Astrocyte of the spinal cord (primary cell): ENCODE measurements at places on chromosomes 11 and 22.
A peak's percentile ranks its signal among the peaks of the same experiment; 100 is the strongest.

GRCh38 chr11:65862191-65862735 is 2.0 kb downstream of the MUS81 start:
- DNase-seq = no peak

- DNase-seq = no peak
Observed at GRCh38 chr11:77503006-77503405, 29.1 kb upstream of the PAK1 start.

DNA sequence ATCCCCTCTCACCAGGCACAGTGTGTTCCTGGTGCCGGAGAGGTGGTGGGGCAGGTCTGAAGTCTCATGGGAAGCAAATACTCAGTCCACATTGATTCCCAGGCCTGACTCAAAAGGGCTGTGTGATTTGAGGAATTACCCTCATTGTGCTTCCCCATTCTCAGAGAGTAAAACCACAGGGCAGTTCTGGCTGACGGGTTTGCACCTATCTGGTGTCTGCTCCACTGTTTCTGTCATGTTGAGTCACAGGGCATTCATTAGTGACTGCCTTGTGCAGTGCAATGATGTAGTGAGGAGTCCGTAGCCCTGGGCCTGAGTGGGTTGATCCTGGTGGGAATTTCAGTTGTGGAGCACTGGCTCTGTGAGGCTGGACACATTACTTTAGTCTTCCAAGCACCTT is 85.2 kb upstream of the ARHGAP20 start:
- peak; percentile 49 for DNase-seq

GRCh38 chr11:22690871-22691270 is 24.5 kb downstream of the GAS2 start:
- peak; percentile 13 for DNase-seq

GRCh38 chr11:30830681-30831080 is 244.5 kb upstream of the MPPED2 start:
- DNase-seq = no peak

GRCh38 chr22:20146777-20147176 is 4.1 kb downstream of the CCDC188 start:
- DNase-seq = no peak

DNA sequence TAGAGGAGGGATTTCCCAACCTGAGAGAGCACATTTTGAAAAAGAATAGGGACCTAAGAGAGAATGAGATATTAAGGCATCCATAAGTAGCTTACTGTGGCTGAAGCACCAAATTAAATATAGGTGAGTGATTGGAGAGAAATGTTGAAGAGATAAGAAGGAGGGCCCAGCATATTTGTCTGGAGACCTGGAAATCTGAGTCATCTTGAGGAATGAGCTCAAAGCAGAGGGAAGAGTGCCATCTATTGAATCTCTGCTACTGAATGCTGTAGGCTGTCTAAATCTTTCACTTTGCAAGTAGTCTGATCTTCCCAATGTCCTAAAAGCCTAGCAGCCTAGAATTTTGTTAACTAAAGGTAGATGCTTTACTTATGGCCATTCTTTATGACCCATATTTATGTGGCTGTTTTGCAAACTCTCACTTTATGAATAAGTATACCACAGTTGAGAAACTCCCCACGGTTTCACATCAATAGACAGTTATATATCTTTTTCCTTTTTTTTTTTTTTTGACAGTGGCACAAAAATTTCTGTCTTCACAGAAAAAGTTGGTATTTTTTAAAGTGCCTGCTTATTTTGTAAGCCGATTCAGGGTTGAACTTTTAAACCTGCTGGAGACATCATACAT is 2093.5 kb downstream of the LRRC4C start:
- peak; percentile 17 for DNase-seq

DNA sequence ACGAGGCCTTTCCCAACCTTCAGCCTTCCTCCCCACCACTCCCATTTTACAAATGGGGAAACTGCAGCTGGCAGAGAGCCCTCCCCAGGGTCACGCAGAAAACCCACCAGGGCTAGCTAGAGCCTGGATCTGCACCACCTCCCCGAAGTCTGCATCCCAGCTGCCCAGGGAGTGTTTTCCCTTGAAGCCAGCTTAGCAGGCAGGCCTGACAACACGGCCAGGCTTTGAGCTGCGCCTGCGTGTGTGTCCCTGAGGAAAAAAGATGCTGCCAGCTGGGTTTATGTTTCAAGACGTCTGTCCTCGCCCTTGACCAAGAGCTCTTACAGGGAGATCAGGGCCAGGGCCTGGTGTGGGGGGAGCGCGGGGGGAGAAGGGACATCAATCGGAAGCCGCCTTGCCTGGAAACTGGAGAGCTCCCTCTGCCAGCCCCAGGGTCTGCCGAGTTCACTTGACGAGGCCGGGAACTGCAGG is 20.3 kb downstream of the WNT11 start:
- peak; percentile 3 for DNase-seq

- DNase-seq = no peak
Observed at GRCh38 chr11:11782532-11783110, 59.2 kb upstream of the USP47 start.

GRCh38 chr11:2908130-2908529 is 21.1 kb downstream of the PHLDA2 start:
- no peak for DNase-seq

GRCh38 chr22:25823276-25823675 is 81.3 kb downstream of the MYO18B start:
- DNase-seq = no peak

GRCh38 chr22:20176421-20177085 is 25.7 kb upstream of the CCDC188 start:
- DNase-seq = no peak

DNA sequence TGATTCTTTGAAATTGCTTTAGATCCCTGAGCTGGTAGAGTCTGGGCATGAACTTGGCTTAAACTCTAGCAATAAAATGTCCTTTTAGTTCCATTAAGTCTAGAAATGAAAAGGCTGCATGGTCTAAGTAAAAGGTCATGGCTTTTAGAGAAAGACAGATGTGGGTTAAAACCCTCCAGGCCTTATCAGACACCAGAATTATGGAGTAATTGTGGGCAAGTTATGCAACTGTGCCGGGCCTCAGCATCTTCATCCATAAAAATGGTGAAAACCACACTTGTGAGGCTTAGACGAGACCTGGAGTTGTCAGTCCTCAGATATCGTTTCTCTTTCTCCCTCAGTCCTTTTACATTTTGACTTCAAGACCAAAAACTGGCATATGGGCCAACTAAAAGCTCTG is 597.9 kb upstream of the KIRREL3 start:
- DNase-seq = no peak

GRCh38 chr11:65911682-65912568 is 6.9 kb downstream of the C11orf68 start:
- peak; percentile 73 for DNase-seq

- DNase-seq = peak; percentile 23
Observed at GRCh38 chr11:126930091-126930841, 70.3 kb downstream of the KIRREL3 start.

- no peak for DNase-seq
Observed at GRCh38 chr11:44942029-44942955, 8.4 kb downstream of the TP53I11 start.

DNA sequence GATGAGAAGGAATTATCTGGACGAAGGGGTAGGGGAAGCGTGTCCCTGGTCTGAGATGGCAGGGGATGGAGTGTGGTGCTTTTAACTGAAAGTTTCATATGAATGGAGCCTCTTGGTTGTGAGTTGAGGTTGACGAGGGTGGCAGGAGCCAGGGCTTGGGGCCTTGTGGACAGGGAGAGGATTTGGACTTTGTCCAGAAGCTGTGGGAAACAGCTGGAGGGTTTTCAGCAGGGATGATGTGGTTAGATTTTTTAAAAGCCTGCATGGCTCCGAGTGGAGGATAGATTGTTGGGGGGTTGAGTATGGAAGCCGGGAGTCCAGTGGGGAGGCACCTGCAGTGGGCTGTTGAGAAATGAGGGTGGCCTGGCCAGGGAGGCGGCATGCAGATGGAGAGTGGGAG is 24.8 kb downstream of the MYO7A start:
- DNase-seq = peak; percentile 15

- no peak for DNase-seq
Observed at GRCh38 chr11:94639901-94640721, 72.9 kb downstream of the PIWIL4 start.

- DNase-seq = no peak
Observed at GRCh38 chr11:21895686-21896085, 297.2 kb upstream of the ANO5 start.

DNA sequence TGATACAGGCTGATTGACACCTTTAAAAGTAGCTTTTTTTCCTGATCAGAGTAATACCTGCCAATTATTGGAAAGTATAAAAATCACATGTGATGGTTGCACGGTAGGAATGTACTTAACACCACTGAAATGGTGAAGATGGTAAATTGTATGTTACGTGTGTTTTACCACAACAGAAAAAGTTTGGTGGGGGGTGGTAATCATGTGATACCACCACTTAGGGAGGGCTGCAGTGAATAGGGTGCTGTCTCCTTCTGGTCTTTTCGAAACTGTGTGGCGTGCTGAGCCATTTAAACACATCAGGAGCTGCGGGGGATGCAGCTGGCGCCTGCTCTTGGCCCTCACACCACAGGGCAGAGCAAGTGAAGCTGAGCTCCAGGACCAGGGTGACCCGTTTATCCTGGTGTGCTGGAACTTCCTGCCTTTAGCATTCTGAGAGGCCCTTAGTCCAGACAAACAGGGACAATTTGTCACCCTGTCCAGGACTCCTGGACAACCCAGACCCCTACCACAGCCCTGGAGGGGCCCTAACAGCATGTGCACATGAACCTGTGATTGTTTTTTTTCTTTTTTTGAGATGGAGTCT is 2.6 kb downstream of the SYNGR1 start:
- no peak for DNase-seq

DNA sequence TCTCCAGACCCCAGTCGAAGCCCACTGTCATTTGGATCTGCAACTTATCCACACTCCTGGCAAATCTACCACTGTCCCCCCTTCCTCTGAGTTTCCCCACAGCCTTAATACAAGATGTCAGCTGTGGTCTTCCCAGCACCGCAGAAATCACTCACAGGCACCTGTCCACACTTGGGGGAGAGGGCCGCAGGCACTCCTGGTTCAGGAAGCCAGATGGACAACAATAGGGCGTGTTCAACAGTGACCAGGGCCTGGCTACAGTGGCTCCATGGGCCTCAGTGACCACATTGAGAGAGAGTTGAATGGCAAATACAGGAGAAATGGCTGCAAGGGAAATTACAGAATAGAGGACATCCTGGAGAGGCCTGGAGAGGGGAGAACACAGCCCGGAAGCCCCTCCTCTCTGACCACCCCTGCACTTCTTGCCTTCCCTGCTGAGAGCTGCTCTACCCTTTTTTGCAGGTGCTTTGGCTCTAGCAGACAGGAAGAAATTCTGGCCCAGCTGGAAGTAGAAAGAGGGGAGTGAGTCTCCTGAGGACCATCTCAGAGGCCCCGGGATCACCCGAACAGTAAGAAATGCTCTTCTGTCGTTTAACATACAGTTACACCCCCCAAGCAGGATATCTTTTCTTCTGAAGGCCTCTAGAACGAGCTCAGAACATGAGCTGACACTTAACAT is 164.6 kb downstream of the FEZ1 start:
- no peak for DNase-seq

- no peak for DNase-seq
Observed at GRCh38 chr11:10285148-10285802, 8.7 kb downstream of the SBF2 start.

DNA sequence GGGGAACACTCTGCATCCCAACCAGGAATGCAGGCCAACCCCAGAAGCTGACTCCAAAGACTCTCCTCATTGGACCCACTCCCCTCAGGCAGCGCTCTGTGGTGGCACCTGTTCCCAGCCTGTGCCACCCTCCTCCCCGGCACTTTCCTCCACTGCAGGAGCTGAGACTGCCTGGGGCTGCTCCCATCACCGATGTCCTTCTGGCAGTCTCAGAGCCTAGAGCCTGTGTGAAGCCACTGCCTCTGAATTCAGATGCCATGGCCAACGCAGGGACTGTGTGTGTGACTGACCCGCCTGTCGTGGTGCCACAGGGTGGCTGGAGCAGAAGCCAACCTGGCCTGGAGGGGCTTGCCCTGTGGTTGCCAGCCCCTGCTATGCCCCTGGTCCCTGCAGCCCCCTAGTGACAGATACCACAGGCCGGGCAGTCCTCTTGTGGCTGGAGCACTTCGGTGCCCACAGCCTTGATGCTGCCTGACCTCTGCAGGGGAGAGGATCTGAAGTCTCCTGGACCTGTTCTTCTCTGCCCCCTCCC is 43.2 kb downstream of the TBX1 start:
- DNase-seq = no peak

DNA sequence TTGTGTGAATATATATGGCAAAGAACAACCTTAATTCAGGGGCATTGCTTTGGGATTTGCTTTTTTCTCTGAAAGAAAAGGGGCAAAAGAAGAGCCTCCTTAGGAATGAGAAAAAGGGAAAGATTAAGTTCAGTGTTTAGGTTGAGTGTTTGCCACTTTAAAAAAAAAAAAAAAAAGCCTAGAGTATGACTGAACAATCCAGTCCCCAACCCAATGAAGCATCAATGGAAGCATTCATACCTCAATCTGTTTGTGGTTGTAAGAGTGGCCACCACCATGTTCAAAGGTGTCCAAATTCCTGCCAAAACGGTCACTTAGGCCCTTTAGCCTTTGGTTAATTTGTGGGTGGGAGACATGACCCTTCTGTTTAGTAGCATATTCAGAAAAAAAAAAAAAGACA is 260.6 kb downstream of the SOX6 start:
- DNase-seq = no peak

- no peak for DNase-seq
Observed at GRCh38 chr11:6237266-6237665, 1.6 kb upstream of the CNGA4 start.

DNA sequence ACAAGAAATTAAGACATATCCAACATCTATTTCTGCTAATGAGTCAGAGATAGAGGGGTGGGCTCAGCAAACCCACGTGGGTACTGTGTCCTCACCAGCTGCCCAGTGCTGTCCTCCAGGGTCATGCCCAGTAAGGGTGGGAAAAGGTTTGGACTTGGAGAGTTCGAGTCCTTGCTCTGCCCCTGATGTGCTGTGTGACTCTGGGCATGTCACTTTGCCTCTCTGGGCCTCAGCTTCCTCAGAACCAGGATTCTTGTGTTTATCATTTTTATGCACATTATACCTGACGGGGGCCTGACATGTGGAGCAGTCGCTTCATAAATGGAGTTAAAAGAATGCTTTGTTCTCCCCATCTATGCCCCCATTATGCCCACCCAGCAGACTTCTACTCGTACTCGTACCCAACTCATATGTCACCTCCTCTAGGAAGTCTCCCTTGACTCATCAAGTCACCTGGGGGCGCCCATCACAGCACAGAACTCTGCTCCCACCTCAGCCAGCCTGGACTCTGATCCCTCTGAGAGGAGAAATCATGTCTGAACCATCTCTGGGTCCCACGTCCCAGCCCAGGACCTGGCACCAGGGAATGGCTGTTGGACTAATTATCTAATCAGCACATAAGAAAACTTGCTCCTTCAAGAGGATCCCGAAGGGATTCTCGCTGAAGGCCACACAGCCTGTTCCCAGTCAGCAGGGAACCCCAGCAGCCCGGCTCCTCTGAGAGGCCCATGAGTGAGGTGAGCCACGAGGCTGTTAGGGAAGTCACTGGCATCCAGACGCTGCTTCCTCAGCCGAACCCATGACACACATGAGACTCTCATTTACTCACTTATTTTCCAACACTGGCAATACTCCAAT is 38.7 kb upstream of the TSKU start:
- DNase-seq = no peak
